Pulmonary artery endothelial cell (primary cell): ENCODE measurements at places on chromosomes 11 and 22.

GRCh38 chr11:61960532-61960931 is 6.9 kb downstream of the FTH1 start:
- DNase-seq, result no peak

DNA sequence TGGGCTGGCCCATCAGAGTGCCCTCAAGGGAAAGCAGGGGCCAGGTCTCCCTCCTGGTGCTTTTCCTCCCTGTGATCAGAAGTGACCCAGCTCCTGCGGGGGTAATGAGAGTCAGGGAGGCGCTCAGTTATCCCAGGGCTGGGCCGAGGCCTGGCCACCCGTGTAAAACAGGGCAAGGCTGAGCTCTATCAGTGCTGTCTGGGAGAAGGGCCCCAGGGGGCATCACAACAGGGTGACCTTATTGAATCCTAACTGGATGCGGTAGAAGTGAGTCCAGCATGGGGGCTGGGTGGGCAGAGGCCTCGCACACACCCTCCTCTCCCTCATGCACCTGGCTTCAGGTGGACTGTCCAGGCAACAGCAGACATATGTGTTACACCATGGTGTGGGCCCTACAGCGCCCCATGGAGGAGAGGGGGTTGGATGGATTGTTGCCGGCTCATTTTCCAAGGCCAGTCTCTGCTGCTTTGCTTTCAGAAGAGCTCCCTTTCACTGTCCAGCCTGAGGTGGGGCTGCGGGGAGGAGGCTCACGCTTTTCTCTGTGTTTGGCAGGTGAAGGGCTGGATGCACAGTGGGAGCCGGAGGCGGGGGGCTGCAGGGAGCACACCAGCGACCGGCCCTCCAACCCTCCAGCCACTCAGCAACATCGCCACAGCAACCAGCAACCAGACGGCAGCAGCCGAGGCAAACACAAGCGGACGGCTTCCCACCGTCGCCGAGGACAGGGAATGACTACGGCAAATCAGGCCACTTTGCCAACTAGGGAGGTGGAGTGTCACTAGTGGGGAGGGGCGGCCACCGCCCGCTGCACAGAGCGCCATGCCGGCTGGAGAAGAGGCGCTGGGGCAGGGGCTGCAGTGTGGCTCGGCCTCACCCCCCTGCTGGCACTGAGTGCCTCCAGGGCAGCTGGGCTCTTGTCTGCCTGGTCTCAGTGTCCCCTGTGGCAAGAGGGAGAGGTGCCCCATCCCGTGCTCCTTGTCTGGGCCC is 24.7 kb downstream of the GNAZ start:
- DNase-seq, result no peak

GRCh38 chr11:119094816-119095065 is 6.9 kb downstream of the DPAGT1 start:
- DNase-seq, result peak; percentile 58

DNA sequence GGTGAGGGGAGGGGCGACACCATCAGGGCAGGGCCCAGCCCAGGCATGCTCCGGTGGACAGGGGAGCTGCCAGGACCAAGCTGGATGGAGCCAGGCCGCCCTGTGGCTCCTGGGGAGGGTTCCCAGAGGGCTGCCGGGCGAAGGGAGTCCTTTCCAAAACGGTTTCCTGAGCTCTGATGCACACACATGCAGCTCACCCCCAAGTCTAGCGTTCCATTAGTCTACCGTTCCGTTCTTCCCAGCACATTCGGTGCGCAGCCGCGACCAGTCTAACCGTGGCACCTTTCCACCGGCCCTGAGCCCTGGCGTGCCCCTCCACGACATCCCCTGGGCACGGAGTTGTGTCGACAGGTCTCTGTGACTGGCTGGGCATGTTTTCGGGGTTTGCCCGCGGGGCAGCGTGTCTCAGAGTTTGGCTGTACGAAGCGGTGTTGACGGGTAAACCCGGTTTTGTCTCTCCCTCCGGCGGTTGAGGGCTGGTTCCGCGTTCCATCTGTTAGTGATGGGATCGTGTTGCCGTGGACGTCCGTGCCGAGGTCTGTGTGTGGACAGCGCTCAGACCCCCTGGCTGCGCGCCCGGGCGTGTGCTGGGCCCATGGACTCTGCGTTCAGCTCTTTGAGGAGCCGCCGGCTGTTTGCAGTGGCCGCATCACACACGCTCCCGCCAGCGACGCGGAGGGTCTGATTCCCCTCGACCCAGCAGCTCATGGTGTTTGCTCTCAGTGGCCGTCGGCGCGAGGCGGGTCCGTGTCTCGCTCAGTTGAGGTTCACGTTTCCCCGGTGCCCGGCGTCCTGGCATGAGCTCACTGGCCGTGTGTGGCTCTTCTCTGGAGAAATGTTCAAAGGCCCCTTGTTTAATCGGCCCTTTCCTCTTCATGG is 121.2 kb downstream of the IGLL1 start:
- no peak for DNase-seq

DNA sequence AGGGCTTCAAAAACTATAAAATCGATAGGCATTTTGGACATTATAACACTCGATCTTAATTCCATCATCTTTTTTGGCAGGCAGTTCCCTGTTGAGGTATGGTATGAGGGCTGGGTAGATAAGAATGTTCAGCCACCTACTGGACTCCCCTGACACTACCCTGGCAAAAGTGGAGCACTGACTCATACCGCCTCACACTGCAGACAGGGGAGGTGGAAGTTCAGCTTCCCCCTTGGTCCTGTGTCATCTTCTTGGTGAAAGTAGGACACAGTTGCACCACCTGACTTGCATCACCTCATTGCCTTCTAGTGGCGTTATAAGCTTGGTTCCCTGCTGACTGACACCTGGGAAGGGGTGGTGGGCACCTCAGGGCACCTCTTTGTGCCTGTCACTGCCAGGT is 30.4 kb downstream of the PAAF1 start:
- DNase-seq, result no peak

- DNase-seq, result no peak
Observed at GRCh38 chr11:62411524-62411923, 7.3 kb upstream of the SCGB1A1 start.

DNA sequence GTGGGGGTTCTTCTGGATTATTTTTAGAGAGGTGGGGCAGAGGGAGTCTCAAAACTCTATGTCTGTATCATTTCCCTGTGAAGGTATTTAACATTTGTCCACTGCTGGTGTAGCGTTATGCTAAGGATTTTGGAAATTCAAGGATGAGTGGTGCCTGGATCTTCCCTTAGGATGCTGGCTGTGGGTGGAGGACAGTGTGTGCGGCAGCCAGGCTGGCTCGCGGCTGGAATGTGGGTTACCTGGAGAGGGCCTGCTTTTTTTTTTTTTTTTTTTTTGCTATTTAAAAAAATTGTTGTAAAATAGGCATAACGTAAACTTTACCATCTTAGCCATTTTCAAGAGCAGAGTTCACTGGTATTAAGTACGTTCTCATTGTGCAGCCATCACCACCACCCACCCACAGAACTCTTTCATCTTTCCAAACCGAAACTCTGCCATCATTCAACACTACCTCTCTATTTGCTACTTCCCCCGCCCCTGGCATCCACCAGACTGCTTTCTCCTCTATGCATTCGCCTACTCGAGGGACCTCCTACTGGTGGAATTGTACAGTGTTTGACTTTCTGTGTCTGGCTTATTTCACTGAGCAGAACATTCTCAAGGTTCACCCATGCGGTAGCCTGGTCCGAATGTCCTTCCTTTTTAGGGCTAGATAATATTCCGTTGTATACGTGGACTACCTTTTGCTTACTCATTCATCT is 67.1 kb downstream of the PARVB start:
- DNase-seq, result no peak

DNA sequence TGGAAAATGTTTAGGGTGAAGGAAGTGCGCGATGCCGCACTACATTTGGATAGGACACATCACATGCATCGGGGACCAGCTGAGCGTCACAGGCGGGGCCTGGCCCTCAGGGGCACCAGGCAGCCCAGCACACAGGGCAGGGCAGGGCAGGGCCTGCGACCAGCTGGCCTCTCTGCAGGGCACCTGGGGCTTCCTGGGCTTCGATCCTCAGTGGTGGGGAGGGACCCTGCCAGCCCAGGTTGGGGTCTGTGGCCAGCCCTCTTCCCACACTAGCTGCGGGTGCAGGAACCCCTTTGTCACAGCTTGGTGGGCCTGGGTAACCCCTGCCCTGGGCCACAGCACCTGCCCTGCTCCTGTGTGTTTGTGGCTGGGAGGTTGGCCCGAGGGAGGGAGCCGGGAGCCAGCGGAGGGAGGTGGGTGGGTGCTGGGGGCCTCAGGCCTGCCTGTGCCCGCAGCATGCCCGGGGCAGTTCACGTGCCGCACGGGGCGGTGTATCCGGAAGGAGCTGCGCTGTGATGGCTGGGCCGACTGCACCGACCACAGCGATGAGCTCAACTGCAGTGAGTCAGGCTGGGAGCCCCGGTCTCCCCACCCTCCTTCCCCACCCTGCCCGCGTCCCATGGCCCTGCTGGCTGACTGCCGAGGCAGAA is 37.9 kb downstream of the ST14 start:
- DNase-seq, result no peak

DNA sequence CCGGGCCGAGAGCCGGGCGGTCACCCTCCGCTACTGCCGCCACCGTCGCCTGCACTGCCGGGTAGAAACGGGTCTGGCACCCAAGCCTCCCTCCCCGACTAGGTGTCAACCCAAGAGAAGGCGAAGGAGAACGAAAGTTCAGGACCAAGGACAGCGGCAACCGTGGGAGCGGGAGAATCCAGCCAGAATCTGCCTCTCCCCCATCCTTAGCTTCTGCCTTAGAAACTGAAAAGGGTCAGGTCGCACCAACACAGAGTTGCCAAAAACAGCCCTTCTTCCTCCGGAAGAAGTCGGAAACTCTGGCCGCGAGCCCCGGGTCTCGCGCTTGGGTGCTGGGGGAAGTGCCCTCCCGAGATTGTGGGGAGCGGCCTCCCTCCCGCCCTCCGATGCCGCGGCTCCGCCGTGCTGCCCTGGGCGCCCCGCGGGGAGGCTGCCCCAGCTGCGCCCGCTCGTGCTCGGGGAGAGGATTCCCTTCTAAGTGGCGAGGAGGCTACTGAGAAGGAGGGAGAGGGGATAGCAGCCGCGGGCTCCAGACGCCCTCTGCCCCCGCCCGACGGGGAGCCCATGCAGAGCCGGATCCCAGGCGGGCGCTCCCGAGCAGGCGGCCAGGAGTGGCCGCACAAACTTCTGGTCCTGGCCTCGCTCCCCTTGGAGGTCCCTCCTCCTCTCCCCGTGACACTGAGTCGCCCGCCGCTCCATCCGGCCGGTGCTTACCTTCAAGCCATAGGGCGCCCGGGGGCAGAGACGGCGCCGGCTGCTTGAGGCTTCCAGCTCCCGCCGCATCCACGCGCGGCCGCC is 637 bp downstream of the DRD2 start:
- peak; percentile 40 for DNase-seq

DNA sequence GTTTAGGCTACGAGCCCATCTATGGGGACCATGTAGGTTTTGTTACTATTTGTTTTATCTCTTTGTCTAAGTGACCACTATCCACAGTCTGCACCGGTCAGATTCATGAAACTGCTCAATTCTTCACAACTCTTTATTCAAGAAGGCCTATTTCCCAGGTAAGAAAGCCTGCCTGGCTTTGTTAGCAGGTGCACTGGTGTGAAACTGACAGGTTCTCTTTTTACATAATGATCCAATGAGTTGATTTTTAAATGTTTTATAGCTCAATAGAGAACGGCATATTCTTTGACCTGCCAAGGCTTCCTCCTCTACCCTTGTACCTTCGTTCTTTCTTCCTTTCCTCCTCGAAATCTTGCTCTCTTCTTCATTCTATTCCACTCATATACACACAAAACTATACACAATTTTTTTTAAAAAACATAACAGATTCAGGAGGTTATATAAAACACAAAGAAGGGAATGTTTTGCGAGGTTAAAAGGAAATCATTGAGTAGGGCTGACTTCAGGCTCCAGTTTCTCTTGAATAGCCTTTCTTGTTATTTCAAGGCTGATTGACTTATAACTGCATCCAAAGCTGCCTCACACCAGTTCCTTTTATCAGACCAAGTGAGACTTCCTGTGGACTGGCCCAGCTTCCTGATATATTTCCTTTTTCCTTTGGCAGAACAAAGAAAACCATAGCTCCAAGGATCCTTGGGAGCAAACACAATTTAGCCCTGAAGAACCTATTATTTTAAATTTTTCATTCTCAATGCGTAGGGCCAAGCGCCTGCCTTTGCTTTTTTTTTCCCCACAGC is 11.4 kb downstream of the FLI1 start:
- peak; percentile 94 for DNase-seq

DNA sequence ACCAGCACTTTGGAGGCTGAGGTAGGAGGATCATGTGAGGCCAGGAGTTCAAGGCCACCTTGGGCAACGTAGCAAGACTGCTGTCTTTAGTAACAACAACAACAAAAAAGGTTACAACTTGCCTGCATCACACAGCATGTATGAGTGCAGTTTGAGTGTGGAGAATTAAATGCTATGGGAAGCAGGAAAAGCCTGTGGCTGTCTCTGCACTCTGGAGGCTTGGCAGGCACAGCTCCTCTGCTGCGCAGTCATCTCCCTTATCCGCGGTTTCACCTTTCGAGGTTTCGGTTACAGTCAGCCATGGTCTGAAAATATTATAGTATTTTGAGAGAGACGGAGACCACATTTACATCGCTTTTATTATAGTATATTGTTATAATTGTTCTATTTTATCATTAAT is 2.9 kb downstream of the MICAL2 start:
- DNase-seq, result no peak

DNA sequence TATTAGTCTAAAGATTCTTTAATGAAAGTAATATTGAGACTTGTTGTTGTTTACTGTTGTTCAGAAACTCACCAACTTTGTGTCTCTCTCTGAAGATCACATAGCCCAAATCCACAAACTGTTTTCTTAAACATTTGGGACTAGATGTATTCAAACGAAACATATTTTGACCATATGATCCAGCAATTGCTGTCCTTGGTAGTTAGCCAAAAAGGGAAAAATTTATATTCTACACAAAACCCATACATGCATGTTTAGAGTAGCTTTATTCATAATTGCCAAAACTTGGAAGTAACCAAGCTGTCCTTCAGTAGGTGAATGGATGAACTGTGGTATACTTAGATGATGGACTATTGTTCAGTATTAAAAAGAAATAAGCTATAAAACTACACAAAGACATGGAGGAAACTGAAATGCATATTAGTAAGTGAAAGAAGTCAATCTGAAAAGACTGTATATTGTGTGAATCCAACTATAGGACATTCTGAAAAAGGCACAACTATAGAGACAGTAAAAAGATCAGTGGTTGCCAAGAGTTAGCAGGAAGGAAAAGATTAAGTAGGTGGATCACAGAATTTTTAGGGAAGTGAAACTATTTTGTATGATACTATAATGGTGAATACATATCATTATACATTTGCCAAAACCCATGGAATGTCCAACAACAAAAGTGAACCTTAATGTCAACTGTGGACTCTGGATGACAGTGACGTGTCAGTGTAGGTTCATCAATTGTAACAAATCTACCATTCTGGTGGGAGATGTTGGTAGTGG is 442.9 kb downstream of the INSC start:
- no peak for DNase-seq
